ENCODE measurements at places on chromosomes 11 and 22. TPM values are rescaled to one million over a fixed set of nuclear protein-coding genes. Genes with fewer than 3 reads are reported as not detected.

ACRV1 gene
- not detected for total RNA-seq

OOSP2 gene
- not detected for total RNA-seq

CASP1 gene
- total RNA-seq, result 6.6 TPM

GSTT2B gene
- total RNA-seq, result 11.4 TPM

MPPED1 gene
- not detected for total RNA-seq

CNTN5 gene
- total RNA-seq, result not detected

ENTHD1 gene
- not detected for total RNA-seq

PIH1D2 gene
- total RNA-seq, result 1.6 TPM

SEZ6L gene
- total RNA-seq, result not detected

APOBEC3C gene
- 16.5 TPM for total RNA-seq

OR8D2 gene
- not detected for total RNA-seq

OPCML gene
- total RNA-seq, result not detected

TTC28 gene
- 45.1 TPM for total RNA-seq

NCAM1 gene
- total RNA-seq, result 0.40 TPM

CDCA5 gene
- total RNA-seq, result 18.0 TPM

TSKU gene
- total RNA-seq, result 9.3 TPM

CARNS1 gene
- total RNA-seq, result 0.13 TPM

CENPM gene
- 19.7 TPM for total RNA-seq

PYGM gene
- total RNA-seq, result 0.27 TPM

SCGB1A1 gene
- not detected for total RNA-seq

CAPN5 gene
- 10.1 TPM for total RNA-seq

TOMM22 gene
- 120 TPM for total RNA-seq

TRIM34 gene
- total RNA-seq, result 8.0 TPM

BAIAP2L2 gene
- total RNA-seq, result 0.22 TPM

MS4A15 gene
- total RNA-seq, result not detected

ANO5 gene
- 8.4 TPM for total RNA-seq

ADM2 gene
- total RNA-seq, result 0.36 TPM

MGAT3 gene
- not detected for total RNA-seq

SCGB1C1 gene
- not detected for total RNA-seq

TTLL12 gene
- total RNA-seq, result 48.7 TPM

SLC22A9 gene
- total RNA-seq, result not detected

KCNJ1 gene
- under 0.01 TPM for total RNA-seq

MMP27 gene
- not detected for total RNA-seq

BAD gene
- 51.7 TPM for total RNA-seq

SYT7 gene
- total RNA-seq, result 0.36 TPM

TMPRSS4 gene
- not detected for total RNA-seq

RFPL2 gene
- total RNA-seq, result not detected

TECTA gene
- 0.40 TPM for total RNA-seq

NLRP14 gene
- total RNA-seq, result 0.53 TPM

MSANTD4 gene
- total RNA-seq, result 29.8 TPM

KMT2A gene
- 67.2 TPM for total RNA-seq

CHADL gene
- 0.43 TPM for total RNA-seq

ARHGEF17 gene
- total RNA-seq, result 20.2 TPM

DAGLA gene
- total RNA-seq, result 1.7 TPM

CDC42BPG gene
- total RNA-seq, result 0.22 TPM

OR5AL1 gene
- total RNA-seq, result not detected

USP2 gene
- total RNA-seq, result 0.13 TPM

FCHSD2 gene
- 30.3 TPM for total RNA-seq

All from thoracic aorta endothelial cell (primary cell).